ENCODE measurements at places on chromosomes 4 and X.

DNA sequence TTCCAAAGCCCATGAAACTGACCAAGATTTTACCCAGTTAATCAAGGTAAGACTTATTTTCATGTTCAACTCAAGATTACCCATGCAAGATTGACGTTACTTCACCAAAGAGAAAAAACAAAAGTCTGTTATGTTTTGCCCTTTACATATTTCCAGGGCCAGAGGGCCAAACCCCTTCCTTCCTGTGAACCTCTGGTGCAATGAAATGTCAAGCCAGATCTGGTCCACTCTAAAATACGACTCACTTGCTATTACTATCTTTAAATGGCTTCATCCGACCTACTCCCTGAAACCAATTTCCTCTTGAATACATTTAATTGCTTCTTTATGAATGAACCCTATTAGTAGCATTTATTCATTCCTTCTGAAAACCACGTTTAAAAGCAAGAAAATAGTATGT lies 33.0 kb downstream of the TSPAN5 start:
- DNase-seq, result no peak

DNA sequence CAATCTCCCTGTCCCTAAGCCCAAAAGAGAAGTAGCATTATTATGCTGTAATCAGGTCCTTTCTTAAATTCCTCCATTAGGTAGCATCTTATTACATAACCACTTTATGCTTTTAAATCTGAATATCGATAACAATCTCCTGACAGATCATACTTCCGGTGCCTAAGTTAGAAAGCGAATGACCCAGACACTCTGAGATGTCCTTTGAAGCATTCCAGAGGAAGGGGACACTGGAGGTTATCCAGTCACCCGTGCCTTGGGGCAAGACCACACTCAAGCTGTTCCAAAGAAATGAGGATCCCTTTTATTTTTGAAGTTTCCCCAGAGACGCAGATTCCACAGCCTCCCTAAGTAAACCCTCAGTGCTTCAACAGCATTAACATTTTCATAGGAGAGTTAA lies 125.7 kb downstream of the PALLD start:
- no peak for DNase-seq

DNA sequence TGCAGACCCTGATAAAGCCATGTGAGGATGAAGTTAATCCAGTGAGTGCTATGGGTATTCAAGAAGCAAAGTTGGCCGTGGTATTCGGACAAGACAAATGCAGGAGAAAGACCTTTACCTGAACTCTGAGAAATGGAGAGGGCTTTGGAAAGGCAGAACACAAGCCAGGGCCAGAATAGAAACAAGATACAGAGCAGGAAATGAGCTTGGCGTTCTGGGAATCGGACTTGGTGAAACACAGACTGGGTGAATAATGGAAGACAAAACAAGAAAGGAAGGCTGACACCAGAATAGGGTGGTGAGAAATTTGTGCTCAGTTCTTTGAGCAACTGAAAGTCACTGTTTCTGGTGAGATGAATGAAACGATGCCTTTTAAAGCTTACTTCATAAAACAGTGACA lies 83.3 kb downstream of the VEGFC start:
- no peak for DNase-seq

DNA sequence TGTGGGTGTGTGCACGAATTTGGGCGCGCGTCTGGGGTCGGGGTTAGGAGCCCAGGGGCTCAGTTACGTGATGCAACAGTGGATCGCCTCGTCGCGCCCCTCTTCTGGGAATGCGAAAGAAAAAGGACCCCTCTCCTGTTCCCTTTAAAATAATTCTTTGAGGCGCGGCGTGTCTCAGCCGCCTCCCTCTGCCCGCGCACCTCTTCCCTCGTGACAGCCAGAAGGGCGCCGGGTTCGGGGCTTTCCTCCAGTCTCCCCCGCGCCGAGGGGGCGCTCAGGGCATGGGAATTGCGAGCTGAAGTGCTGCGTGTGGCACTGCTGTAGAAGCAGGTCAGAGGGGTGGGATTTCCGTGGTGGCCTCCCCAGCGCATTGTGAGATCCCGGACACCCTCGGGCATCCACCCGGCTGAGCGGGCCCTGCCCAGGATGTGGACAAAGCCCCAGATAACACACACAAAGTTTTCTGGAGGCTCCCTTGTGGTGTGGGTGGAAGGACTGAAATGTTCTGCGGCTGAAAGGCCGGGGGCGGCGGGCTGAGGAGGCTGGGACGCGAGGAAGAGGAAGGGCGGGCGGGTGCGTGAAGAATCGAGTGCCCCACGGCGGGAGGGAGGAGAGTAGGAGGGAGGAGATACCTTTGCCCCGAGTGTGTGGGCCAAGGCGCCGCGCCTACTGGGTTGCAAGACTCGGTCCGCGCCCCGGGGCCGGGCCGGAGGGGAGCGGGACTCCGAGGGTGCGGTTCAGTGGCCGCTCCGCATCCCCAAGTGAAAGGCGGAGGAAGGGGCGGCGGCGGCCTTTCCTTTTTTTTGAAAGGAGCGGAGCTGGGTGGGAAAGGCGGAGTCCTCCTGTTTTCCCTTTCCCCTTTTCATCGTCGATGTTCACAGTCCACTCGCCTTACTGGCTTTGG lies 752 bp downstream of the SEPTIN11 start:
- peak; percentile 26 for DNase-seq

GRCh38 chrX:51336584-51336983 lies 4.0 kb downstream of the NUDT10 start:
- peak; percentile 5 for DNase-seq

- DNase-seq, result no peak
These were observed 356.7 kb downstream of the STIM2 start for GRCh38 chr4:27217261-27217769.

- no peak for DNase-seq
These were observed 15.7 kb downstream of the SMIM43 start for GRCh38 chr4:121749225-121749624.

- DNase-seq, result no peak
These were observed 2.9 kb downstream of the CFI start for GRCh38 chr4:109798866-109799265.

DNA sequence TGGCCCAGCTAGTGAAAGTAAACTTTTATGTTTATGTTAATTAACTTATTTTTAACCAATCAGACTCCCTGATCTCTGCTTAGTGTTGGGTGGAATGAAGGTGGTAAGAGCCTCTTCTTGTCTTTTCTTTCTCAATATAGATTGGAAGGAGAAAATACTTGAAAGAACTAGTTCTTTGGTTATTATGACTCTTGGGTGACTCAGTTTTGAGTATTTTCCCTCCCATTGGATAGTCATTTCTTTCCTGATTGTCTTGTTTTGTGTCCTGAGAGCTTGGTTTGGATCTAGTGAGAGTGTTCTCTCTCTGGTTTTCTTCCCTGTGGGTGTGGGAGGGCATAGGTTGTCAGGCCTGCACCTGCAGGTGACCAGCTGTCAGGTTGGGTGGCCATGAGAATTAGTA lies 172.0 kb upstream of the GLRA2 start:
- no peak for DNase-seq

DNA sequence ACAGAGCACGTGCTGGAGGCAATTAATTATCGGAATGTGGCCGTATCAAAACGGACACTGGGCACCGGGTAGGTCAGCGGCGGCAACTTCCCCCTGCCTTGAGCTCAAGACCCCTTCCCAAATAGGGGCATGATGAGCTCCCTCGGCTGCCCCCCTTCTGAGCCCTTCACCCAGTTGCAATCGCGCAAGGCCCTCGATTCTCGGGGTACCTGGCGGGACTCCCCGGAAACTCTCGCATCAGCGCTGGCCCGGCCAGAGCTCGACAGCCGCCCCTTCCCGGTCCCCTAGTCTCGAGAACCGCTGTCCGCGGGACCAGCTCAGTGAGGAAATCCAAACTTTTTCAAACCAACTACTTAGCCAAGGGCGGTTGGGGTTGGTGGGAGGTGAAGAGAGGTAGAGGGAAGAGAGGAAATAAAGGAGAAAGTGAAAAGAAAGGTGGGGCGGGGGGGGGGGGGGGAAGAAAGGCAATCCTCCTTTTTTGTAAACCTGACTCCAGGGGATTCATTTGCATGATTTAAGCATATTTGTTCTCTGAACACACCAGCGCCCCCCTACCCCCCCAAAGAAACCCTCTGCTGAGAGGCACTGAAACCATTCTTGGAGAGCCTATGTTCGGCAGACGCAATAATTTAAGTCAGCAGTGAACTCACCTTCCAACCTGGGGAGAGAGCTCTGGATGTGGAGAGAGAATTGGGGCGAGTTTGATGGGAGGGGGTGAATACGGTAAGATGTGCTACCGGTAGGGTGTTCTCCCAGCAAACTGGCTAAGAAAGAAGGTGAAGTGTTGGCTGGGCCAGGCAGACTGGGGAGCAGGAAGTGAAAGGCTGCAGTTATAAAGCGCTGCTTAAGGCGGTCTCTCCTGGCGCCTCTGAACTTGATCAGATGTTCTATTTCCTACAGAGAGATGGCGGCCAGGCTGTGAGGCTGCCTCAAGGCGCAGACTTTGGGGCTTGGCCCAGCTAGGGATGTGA lies 2.0 kb upstream of the ZIC3 start:
- DNase-seq, result no peak

DNA sequence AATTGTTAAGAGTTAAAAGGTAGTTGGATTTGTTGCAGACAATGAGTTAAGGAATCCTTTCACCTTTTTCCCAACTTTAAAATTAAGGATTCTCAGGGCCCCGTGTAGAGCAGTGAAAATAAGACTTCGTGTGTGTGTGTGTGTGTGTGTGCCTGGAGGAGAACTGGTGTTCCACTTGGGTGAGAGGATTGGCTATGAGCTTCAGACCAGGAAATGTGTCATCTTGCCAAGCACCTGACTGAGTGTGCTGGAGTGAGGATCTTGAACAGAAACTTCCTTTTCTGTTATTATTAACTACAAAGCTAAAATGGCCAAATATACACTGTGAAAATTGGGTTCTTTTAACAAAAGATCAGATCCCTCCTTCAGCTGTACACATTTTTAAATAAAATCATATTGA lies 113.1 kb upstream of the VCX2 start:
- no peak for DNase-seq

DNA sequence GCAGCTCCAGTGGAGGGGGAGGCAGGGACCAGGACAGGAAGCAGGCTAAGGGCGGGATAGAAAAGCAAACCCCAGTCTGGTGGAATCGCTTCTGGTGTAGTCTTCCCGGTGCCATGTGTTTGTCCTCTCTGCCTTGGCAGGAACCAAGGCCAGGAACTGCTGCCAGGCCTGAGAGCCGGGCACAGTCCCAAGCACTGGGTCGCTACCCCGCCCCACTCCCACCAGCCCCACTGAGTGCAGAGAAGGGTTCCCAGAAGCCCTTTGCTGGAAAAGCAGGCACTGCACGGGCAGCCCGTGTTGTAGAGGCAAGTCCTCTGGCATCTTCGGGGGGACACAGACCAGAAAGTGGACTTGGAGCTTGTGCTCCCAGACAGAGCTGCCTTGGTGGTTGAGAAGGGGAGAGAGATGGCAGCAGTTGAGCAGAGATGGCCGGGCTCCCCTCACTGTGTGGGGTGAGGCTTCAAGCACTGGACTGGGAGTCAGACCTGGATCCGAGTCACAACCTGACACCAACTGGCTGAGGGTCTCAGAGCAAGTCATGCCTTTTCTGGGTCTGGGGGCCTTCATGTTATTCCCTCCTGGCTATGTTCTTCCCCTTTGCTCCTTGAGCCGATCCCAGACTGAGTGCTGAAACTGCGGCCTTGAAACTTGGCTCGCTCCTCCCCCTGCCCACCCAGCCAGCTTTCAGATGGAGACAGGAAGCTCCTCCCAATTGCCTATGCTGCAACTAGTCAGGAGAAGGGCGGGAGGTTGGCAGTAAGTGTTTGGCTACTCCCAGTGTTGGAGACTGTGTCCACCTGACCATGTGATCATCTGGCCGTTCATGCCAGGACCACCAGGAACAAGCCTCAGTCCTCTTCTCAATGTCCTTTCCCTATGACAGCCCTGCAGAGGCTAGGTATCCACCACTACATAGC lies 59.7 kb upstream of the MTM1 start:
- DNase-seq, result no peak

DNA sequence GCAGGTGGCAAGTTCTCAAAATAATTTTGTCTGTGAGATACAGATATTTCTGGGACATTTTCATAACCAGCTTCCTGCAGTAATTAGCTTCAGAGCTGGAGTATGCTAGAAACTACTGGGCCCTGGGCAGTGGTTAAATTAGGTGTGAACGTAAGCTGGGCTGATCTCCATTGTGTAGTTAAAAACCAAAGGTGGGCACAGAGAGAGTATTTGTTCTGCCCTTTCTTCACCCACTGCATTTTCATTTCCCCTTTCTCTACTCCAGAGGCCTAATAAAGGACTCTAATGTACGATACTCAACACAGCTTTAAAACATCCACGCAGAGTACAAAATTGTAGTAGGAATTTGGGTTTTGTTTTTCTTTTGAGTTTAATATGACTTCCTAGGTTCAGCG lies 252.7 kb downstream of the SPRY1 start:
- DNase-seq, result no peak

GRCh38 chr4:176538217-176538925 lies 218.6 kb downstream of the SPCS3 start:
- DNase-seq, result no peak

DNA sequence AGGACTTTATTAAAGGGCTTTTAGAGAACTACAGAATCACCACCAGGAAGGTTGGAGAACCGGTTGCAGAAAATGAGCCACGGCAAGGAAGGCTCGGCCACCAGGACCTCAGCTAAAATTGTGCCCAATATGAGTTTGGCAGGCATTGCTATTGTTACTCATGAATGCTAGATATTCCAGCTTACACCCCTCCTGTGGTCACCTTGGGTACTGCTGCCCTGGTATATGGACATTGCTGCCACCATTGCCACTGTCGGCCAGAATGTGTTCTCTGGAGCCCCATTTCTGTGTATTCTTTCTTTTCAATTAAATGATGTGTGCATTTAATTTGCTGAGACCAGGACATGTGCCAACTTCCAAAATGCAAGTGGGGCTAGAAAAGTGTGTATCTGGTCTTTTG lies 626.7 kb upstream of the BOD1L1 start:
- no peak for DNase-seq

GRCh38 chrX:129549124-129549523 lies 9.1 kb downstream of the OCRL start:
- DNase-seq, result no peak

DNA sequence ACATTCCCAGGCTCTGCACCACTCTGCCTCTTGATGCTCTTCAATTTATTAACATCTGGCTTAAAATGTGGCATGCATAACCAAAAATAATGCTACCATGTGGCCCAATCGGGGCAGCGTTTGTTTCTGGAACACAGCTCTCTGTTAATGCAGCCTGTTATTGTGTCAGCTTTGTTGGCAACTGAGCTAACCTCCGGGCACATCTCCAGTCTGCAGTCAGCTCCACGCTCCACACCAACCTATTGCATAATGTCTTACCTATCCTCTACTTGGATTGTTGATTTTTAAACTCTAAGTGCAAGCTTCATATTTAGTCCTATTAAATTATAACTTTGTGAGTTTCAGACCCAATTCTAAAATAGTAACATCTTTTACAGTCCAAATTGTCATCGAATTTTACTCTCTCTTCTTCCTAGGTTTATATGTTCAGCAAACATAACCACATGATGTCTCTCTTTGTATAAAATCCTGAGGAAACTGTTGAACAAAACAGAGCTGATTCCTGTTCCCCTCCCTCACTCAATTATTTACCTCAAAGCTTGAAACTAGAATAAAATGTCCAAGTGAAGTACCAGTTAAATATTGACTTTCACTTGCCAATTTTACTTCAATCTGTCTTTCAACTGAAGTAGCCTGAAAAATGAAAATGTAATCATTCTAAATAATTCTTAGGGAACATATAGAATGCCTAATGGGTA lies 92.2 kb upstream of the RAPGEF2 start:
- no peak for DNase-seq
